ENCODE measurements at places on chromosomes 5 and 9.

DNA sequence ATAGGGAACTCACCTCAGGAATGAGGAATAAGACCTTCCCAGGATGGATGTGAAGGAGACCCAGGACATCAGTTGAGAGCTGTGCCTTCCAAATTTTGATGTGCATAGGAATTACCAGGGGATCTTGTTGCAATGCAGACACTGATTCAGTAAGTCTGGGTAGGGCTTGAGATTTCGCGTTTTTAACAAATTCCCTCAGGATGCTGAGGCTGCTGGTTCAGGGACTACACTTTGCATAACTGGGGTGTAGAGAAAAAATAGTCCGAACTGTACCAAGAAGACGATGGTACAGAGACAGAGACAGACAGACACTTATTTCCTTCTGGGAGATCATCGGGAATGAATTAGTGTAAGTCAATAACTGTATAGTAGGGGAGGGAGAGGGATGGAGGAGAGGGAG is 82.3 kb upstream of the FREM1 start:
- peak; percentile 1 for DNase-seq

DNA sequence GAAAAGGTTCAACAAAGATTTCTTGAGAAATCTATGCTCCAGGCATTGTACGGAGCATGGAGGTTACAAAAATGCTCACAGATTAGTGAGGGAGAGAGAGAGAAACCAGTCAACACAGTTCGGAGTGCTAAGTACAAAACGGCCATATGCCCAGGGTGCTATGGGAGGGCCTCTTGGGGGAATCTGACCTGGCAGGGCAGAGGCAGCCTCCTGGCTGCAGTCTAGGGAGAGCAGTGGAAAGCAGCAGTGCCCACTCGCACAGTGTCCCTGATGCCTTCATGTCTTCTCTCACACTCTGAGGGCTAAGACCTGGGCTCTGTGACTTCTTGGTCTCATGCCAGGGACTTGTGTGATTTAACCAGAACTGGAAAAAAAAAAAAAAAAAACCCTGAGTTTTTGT is 29.8 kb upstream of the SMC5 start:
- no peak for DNase-seq

GRCh38 chr9:13500034-13500433 is 220.5 kb upstream of the MPDZ start:
- DNase-seq = no peak

- DNase-seq = no peak
These were observed 56.0 kb downstream of the GABBR2 start for GRCh38 chr9:98652741-98653140.

GRCh38 chr5:73233053-73233460 is 60.1 kb downstream of the TMEM174 start:
- no peak for DNase-seq

DNA sequence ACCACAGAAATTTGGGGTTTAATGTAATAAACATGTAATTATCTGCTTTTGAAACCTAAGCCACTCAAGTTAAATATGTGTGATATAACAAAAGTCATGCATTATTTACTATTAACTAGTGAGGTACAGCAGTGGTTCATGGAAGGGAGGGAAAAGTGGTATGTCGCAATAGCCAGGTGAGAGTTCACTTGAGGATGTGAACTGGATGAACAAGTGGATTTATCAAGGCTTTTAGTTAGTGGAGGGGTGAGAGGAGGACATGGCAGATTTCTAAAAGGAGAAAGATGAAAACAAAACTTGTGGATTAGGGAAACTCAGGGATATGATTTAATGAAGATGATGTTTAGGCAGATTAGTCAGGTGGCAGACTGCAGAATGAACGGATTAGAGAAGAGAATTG is 141.3 kb upstream of the NFIB start:
- DNase-seq = no peak

DNA sequence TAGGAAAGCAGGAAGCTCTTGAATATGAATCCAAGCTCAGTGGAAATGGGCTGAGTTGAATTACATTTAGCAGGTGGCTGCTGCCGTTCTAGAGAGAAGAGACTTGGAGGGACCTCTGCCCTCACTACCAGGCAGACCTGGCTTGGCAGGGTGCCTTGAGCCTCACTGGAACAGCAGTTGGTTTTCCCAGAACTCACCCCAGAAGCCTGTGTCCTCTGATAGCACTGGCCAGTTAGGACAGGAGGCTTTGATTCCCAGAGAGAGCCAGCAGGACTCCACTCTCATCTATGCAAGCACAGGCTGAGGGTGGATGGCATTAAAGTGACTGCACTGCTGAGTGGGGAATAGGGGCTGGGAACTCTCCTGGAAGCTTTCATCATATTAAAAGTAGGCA is 54.8 kb downstream of the PWWP2A start:
- DNase-seq = no peak
